ENCODE measurements at places on chromosomes 2 and 18.
A peak's percentile ranks its signal among the peaks of the same experiment; 100 is the strongest.

DNA sequence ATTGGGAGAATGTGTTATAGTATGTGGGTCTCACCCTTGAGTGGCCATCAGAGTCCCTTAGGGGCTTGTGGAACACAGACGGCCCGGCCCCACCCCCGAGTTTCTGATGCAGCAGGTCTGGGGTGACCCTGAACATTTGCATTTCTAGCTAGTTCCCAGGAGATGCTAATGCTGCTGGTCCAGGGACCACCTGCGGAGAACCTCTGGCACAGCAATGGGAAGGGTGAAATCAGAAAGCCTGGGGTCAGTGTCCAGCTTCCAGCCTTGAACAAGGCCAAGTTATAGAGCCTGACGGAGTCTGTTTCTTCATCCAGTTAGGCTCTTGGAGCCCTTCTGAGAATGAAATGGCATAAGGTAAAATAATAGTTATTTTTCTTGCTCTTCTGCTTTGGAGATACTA, 126.5 kb downstream of the RGPD3 start:
- no peak for DNase-seq

DNA sequence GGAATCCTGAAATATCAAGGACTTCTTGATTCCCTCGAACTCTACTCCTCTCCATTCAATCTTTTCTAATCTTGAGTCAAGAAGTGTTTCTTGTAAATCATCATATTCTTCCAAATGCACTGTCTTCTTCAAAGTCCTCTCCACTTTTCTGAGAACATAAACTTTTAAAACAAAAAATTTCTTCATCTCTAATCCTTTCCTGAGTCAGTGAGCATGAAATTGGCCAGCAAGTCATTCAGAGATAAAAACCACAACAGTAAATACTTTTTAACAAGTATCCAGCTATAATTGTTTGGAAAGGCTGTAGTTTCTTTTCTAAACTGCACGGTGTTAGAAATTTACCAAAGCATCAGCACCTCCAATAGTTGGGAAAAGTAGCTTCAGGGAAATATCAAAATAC, 312.6 kb upstream of the GALNT5 start:
- DNase-seq, result no peak

- DNase-seq, result no peak
Observed at GRCh38 chr18:77101410-77102258, 30.9 kb downstream of the MBP start.

- DNase-seq, result no peak
Observed at GRCh38 chr2:172252154-172252553, 149.5 kb upstream of the DLX2 start.

DNA sequence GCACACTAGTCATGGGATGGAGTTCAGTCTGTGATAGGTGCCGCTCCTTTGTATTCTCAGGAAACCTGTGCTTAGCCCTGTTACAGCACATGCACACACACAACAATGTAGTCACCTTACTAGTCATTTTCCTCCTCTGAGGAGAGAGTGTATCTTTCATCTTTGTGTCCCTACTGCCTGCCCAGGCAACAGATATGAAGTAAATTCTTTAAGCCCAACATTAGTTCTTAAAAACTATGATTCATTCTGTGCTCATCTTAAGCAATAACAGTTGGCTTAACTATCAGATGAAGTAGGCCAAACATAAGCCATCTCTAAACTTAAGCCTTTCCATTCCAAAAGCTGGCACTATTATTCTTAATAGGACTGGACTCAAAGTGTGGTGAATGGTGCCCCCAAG, 186.5 kb downstream of the LNPK start:
- no peak for DNase-seq

GRCh38 chr18:57434536-57435494, at the start of gene ONECUT2:
ONECUT2 (plus strand) TSS chr18:57435374; CDS start chr18:57435717, 343 bp downstream.
- peak; percentile 79 for DNase-seq

DNA sequence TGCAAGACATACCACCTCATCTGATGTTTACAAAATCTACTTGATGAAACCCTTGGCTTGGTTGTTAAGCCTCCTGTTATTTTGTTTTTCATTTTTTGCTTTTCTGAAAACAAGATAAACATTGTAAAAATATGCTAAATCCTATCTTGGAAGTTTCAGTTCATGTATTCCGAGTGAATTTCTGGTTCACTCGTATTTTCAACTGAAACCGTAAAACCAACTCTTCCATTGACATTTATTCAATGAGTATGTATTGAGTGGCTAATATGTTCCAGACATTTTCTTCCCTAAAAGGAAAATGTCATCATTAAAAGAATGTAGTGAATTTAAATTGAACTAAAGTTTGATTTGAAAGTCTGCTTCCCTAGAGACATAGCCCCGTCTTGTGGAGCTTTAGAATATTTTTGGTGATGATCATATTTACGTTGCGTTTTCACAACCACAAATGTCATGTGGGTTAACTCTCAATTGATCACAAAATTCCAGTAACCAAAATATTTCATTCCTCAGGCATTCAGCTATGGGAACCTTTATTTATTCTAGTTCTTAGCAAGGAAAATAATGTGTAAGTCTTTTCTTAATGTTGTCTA, 204.2 kb downstream of the MBD2 start:
- no peak for DNase-seq

DNA sequence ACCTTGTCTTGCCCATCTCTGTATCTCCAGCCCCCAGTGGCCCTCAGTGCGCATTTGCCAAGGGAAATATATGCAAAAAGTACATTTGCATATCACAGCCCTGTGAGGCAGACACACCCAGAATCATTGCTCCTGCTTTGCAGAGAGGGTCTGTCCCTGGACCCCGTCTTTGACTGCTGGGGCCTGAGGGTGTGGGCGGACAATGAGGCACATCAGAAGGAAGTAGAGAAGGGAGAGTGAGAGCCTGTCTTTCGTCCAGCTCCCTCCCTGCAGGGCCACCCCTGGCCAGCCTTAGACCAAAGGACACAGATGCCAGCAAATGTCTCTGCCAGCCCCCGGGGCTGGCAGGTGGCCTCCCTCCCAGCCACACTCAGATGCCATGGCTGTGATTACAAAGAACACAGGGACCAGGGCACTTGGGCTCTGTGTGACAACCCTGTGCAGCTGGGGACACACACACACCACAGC, 516.2 kb upstream of the MYT1L start:
- DNase-seq, result no peak

Data from right kidney (tissue), 9 donors.